Activated naive CD4-positive, alpha-beta T cell treated with Interleukin-2 at 50 U/mL for 16 hours (primary cell): ENCODE measurements at places on chromosomes 4 and X.

DNA sequence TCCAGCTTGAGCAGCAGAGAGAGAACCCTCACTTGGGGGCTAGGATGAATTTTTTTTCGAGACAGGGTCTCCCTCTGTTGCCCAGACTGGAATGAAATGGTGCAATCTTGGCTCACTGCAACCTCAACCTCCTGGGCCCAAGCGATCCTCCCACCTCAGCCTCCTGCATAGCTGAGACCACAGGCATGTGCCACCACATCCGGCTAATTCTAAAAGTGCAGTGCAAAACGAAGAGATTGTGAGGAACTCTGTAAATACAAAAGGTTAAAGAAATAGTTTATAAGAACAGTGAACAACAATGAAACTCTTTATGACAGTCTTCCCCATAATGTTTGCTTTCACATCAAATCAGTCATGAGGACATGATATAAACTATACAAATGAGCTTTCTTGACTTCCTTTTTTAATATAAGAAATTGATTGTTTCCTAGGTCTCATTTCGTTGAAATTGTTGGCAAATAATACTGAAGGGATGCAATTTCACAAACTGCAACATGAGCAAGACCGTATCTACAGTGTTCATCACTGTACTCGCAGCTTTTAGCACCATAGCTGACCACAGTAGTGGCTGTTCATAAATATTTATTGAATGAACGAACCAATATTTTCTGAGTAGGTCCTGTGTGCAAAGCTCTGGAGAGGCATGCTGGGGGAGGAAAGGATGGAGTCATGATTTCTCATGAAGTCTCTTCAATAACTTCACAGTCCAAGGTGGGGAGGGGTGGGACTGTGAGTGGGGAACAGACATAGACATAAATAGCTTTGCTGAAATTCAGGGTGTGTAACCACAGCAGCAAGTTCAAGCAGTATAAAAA, 116.1 kb downstream of the SHROOM3 start:
- no peak for DNase-seq

DNA sequence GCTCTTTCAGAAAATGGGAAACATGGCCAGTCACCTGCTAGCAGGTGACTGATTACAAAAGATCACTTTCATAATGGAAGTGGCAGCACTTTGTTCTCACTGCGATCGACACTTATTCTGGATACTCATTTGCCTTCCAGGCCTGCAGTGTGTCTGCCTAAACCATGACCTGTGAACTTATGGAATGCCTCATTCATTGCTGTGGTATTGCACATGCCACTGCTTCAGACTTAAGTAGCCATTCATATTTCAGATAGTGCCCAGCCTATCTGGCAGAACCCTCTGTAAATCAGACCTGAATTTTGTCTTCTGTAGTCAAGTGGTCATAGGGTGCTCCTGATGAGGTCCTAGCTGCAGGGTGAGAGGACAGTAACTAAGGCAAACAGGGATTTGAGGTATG, 23.3 kb upstream of the MGST2 start:
- DNase-seq = no peak

GRCh38 chr4:125198916-125199315, 115.8 kb upstream of the FAT4 start:
- DNase-seq = no peak

GRCh38 chr4:80215449-80216052, 18.2 kb downstream of the PRDM8 start:
- no peak for DNase-seq
